ENCODE measurements at places on chromosomes 6 and 20.
A peak's percentile ranks its signal among the peaks of the same experiment; 100 is the strongest.

- DNase-seq, result no peak
Observed at GRCh38 chr6:8065519-8065911, 1.3 kb upstream of the BLOC1S5 start.

- DNase-seq, result no peak
Observed at GRCh38 chr6:84842525-84843166, 78.2 kb upstream of the TBX18 start.

DNA sequence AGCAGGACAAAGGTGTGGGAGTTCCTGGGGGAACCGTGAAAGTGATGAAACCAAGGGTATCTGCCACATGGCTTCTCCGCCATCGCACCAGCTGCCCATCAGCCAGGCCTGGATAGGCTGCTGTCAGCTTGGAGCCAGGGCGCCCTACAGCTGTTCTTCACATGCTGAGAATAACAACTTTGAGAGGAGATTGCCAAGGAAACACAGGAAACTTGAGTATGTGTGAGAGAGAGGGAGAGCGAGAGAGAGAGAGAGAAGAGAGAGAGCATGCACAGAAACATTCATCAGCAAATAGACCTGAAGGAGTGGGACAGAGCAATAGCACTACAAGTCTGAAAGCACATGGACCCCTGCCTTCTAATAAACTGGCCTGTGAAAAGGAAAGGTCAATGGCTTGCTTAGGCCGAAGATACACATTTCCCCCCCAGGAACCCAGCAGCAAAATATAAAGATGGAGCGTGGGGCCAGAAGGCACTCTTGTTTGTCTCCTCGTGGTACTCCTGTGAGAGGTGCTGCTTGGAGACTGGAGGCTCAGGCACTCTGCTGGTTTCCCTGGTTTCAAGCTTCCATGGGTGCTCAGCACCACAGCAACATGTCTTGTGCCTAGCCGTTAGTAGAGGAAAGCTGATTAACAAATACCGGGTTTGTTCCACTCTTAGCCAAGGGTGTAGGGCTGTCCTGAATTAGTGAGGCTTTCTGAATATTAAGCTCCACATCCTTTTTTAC is 53.0 kb downstream of the SNAP25 start:
- no peak for DNase-seq

- DNase-seq, result no peak
Observed at GRCh38 chr20:2125474-2126112, 24.0 kb downstream of the STK35 start.

GRCh38 chr6:36135053-36135731 is 4.9 kb downstream of the MAPK13 start:
- no peak for DNase-seq

DNA sequence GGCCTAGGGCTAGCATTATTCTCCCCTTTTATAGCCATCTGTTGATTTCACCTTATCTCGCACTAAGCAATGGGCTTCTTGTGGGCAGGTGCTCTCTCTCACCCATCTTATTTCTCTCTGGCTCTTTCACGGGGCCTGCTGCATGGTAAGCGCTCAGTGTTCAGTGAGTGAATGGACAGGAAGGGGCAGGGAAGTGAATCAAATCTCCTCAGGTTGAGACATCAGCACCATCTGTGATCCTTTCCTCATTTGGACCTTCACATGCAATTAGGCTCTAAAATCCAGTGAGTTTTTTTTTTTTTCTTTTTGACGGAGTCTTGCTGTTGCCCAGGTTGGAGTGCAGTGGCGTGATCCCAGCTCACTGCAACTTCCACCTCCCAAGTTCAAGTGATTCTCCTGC is 76.5 kb upstream of the EZR start:
- DNase-seq, result no peak

GRCh38 chr20:42295592-42295991 is 677.4 kb upstream of the CHD6 start:
- no peak for DNase-seq

GRCh38 chr6:113184291-113184690 is 672.9 kb upstream of the MARCKS start:
- no peak for DNase-seq

GRCh38 chr6:73702444-73702843 is 6.4 kb downstream of the CD109 start:
- no peak for DNase-seq

DNA sequence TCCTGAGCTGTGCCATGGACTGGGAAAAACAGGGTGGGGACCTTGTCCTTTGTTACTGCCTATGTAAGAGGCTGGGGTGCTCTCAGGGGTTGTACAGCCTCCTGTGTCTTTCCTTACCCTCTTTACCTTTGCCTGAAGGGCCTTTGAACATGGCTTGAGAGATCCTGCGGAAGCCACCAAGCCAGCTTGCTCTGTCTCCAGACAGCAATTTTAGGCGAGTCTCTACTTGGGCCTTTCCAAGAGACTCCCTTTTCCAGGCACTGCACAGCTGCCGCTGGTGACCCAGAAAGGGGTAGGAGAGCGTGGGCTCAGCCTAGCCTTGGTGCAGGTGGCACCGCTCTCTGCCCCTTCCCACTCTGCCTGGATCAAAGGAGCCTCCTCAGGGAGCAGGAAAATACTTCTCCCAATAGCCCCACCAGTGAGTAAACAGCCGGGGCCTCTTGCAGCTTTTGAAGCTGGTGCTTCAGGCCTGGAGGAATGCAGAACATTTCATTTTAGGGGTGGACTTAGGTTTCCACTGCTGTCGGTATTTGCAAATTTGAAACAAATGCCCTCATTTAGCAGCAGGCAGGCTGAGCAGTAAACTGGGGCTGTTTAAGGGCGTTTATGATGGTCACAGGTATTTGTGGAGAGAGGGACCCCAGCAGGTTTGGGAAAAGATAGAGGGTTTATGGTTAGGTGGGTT is 13.9 kb downstream of the PTK7 start:
- DNase-seq, result no peak

GRCh38 chr6:89371849-89372505 is 19.5 kb upstream of the UBE2J1 start:
- peak; percentile 75 for DNase-seq

DNA sequence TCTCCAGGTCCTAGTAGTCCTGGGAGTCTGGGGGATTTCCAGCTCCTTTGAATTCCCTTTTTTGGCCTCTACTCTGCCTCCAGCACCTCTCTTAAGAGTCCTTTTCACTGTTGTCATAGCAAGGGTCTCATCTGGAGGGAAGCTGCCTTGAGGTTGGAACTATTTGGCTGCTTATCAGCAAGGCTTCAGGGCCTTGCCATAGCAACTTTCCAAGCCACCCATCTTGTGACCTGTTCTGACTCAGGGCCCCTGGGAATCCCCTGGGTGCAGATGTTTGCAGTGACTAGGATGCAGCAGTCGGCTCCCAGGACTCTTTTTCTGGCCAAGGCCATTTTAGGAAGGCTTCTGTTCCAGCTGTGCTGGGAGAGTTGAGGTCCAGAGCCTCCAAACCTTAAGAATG is 12.4 kb downstream of the PKIG start:
- DNase-seq, result no peak

GRCh38 chr6:13769655-13770053 is 44.7 kb downstream of the MCUR1 start:
- no peak for DNase-seq

- DNase-seq, result no peak
Observed at GRCh38 chr6:89254569-89254968, 37.4 kb upstream of the GABRR1 start.

GRCh38 chr20:22285555-22285954 is 298.8 kb downstream of the FOXA2 start:
- DNase-seq, result no peak

DNA sequence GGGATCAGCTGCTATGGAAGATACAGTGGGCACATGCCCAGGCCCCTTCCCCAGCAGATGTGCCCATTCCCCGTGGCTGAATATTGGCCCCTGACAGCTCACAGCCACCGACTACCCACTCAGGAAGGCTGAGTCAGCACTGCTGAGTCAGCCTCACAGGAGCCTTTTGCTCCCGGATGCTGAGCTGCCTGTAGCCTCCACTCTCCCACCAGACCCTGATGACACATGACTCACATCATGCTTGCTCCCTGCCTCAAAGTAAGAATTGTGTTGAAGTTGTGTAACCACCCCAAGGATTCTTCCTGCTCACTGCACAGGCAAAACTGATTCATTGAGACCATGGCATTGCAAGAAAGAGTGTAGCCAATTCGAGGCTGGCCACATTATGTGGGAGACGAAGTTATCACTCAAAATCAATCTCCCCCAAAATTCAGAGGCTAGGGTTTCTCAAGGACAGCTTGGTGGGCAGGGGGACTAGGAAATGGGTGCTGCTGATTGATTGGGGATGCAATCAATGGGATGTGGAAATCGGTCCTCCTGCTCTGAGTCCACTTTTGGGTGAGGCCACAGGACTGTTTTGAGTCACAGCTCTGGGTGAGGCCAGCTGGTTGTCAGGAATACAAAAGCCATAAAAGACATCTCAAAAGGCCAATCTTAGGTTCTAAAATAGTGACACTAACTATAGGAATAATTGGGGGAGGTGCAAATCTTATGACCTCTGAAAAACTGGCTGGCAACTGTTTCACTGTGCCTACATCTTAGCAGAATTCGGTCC is 556.6 kb upstream of the CDH4 start:
- no peak for DNase-seq

GRCh38 chr6:160730911-160731310 is 28.9 kb downstream of the PLG start:
- DNase-seq, result no peak

- DNase-seq, result no peak
Observed at GRCh38 chr20:44956410-44956809, 3.8 kb downstream of the TOMM34 start.

GRCh38 chr6:166629628-166630027 is 2.6 kb upstream of the RPS6KA2 start:
- no peak for DNase-seq

DNA sequence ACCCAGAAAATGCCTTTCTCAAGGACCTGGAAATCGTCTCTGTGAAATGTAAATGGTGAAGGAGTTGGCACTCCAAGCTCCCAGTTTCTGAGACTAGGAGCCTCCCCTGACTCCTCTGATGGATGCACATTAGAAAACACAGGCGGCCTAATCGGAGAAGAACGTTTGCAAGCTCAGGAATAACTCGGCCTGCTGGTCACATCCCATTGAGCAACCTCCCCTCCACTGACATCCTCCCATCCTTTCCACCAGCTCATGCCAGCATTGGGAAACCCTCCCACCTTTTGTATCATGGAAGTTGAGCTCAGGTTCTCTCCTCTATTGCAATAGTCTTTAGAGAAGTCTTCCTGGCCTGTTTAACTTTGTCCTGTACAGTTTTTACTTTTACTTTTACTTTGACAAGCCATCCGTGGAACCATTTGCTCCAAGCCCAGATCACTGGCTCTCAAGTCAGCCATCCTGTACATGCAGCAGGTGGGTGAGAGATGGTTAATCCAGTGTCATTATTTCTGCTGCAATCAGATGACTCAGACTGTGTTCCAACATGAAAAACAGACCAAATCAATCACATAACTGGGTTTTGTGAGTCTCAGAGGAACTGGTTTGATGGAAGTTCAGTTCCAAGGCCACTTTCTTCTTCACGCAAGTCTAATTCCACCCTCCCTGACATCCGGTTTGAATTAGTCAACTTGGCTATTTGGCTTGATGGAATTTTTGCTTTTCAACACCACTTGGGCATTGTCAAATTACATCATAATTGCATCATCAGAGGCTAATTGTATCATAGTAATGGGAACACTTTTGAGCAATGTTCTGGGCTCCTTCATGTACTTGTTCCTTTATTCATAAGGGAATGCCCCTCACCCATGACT is 619.4 kb upstream of the CDH4 start:
- no peak for DNase-seq

DNA sequence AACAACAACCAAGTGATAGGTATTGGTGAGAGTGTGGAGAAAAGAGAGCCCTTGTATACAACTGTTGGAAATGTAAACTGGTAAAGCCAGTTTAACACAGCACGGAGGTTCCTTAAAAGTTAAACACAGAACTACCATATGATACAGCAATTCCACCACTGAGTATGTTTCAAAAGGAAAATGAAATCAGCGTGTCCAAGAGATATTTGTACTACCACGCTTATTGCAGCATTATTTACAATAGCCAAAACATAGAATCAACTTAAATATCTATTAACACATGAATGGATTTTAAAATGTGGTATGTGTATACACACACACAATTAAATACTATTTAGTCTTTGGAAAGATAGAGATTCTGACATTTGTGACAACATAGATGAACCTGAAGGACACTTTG is 1.1 kb downstream of the PTCHD4 start:
- DNase-seq, result no peak

- no peak for DNase-seq
Observed at GRCh38 chr6:3458706-3459421, 2.0 kb upstream of the SLC22A23 start.

DNA sequence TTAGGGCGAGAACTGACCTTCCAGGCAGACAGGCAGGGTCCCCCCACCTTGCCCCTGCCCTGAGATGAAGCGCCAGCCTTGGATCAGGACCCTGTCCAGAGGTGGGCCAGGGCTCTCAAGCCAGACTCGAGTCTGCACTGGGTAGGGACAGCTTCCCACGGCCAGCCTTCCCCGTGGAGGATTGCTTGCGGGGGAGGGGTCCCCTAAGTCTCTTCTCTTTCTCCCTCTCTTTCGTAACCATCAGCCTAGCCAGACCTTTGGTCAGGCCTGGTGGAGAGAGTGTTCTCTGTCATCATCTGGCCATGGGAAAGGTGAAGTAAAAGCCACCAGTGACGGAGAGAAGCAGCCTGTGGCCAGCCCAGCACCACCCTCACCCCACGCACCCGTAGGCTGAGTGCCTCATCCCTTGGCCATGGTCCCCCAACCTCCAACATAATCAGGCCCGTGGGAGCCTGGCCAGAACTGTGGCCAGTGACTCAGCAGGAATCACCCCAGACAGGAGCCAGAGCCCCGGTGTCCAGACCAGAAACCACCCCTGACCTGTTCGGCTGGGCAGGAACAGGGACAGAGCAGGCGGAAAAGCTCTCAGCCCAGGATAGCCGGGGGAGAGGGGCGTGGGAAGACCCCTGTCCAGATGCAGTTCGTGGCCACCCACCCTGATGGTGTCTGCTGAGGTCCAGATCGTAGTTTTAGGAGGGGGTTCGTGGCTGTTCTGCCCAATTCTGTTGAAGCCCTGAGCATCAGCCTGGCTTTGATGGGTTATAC is 47.1 kb downstream of the SNAI1 start:
- no peak for DNase-seq

- no peak for DNase-seq
Observed at GRCh38 chr20:63137851-63138415, 78.0 kb downstream of the YTHDF1 start.

DNA sequence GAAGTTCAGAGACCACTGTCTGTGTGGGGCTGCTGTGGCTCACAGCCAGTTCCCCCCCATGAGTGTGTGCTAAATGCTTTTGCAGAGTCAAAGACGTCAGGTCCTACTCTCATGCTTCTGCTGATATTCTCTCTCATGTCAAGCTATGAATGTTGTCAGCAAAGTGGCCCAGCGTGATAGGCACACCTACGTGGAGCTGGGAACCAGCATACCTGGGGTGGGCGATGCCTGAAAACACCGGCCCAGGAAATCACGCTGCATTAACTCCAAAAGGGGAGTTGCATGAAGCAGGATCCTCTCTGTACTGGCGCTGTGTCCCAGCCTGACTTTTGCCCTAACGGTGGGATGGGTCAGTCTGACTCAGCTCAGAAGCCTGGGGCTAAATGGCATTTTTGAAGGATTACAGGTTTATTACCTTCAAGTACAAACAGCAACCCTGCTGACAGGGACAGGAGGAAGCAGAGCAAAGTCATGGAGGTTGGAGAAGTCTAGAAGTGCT is 9.0 kb upstream of the MRPS10 start:
- no peak for DNase-seq

GRCh38 chr6:38583523-38583922 is 56.2 kb downstream of the BTBD9 start:
- no peak for DNase-seq

GRCh38 chr6:57117796-57118195 is 27.8 kb downstream of the ZNF451 start:
- no peak for DNase-seq
